ENCODE measurements at places on chromosomes 7 and 10.

GRCh38 chr10:88045096-88045495, 181.7 kb downstream of the PTEN start:
- DNase-seq, result no peak

DNA sequence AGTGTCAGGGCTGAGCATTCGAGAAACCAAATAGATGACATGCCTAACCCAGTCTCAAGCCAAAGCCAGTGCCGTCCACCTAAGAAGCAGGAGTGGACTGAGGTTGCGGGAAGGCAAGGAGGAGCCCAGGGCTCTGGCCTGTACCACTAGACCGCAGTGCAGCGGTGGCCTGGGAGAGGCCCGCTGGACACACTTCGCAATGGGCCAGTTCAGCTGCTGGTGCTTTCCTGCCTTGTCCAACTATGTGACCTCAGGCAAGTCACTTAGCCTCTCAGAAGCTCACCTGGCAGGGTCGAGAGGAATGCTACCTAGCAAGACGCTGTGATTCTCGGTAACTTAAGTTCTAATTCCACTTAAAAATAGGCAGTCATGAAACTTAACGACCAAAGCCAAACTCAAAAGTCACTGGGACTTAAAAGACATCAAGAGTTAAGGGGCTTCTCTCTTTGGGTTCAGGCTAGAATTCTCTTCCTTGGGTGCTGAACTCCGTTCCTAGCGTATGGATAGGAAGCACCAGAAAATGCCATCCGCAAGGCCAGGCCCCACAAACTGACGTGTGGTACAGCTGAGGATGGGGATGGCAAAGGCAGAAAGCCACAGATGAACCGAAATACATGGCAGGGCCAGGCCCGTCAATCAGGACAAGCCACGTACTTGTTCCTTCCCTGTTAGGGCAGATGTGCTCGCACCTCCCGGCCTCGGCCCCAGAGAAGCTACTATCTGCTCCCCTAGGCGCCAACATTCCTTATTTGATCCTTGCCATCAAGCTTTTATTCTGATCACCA, 34.2 kb downstream of the CTBP2 start:
- DNase-seq, result no peak

GRCh38 chr7:27148756-27149641, 1.4 kb upstream of the HOXA6 start:
- peak; percentile 56 for DNase-seq

DNA sequence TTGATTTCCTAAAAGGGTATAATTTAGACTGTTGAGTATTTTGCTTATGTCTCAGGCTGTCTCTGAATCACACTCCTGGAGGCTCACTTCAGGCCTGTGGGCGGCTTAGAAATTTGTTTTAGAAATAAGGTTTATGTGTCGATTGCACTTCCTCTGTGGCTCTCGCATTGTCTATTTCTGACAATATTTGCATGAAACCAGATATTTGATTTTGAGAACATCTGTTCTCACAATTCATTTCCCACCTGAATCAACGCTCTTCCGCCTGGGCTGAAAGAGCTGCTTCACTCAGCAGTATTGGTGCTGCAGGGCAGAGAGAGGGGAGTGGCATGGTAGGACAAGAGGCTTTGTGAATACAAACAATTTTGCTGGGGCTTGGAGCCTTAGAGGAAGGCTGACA, 262.0 kb downstream of the ADRA2A start:
- no peak for DNase-seq

- peak; percentile 25 for DNase-seq
These were observed 37.9 kb downstream of the ELFN1 start for GRCh38 chr7:1707756-1708595.

- DNase-seq, result no peak
These were observed 70.5 kb upstream of the KCTD7 start for GRCh38 chr7:66558201-66558641.

DNA sequence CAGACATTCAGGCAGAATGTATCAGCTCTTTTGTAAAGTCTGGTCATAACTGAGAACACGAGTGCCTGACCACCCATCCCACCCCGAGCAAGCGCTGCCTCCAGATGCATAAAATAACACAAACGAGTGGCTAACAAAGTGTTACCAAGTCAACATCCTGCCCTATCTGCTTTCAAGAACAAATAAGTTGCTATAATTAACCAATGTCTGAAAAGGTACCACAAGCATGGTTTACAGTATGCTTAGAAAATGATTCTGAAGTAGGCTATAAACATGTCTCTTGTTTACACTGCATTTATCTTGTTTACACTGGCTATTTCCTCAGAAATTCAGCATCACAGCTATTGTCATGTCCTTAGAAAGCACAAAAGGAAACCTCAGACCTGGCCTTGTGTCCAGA, 49.5 kb downstream of the PIK3AP1 start:
- no peak for DNase-seq

DNA sequence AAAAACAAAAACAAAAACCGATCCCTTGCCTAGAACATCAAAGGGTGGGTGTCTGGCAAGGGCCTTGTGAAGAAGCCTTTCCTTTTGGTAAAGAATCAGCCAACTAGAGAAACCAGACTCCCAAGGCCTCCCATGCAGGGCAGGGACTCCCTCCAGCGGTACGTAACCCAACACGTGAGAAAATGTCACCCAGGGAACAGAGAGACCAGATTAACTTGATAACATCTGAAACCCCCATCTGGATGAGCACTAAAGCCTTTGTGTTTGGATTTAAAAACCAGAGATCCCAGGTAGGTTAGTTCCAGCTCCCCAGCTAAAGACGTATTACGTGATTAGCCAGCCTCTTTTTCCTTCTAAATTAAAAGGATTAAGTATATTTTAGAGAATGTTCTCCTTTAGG, 3.0 kb upstream of the HABP2 start:
- no peak for DNase-seq

DNA sequence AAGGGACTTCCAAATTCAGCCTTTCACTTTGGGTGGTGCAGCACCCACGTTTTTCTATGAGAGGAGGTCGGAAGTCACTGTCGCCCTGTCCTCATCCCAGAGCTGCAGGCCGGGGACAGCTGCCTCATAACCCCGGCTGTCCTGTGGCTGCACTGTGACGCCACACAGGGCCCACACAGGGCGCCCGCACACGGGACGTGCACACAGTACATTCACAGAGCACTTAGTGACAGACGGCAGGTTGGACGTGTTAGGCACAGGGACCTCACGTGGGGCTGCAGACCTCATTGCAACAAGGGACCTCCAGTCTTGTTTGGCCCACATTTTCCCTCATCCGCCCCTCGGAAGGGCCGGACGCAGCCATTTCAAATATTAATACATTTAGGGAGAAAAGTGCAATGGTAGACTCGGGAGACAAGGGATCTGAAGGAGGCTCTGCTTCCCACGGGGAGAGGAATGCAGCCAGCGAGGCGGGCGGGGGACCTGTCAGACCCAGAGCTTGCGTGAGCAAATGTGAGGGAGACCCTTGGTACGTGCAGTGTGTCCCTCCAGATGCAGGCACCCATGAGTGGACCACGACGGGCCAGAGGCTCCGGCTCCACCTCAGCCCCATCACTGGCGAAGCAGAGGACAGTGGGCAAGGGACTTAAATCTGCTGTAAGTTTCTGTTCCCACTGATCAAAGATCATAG, 86.7 kb downstream of the VOPP1 start:
- DNase-seq, result no peak

GRCh38 chr7:44607141-44608068, 978 bp downstream of the OGDH start:
- DNase-seq, result no peak

GRCh38 chr7:16347066-16347826, 74.1 kb downstream of the CRPPA start:
- no peak for DNase-seq

DNA sequence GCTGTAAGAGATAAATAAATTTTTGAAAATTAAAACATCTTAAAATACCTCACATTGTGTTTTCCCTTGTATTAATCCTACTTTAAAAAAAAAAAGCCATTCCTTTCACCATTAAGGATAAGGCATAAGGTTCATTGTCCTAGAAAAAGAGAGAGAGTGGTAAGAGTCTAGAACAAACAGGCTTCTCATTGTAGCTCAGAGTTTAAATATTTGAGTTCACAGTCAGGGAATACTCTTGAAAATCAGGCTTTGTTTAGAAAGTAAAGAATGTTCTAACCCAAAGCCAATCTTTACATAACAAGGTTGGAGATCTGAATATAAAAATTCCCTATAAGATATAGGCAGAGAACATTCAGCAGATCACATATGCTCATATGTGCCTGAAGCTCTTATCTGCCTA, 40.2 kb upstream of the TES start:
- no peak for DNase-seq

- DNase-seq, result no peak
These were observed 67.5 kb downstream of the ATXN7L1 start for GRCh38 chr7:105808703-105809590.

- no peak for DNase-seq
These were observed 25.8 kb upstream of the ADRB1 start for GRCh38 chr10:114017873-114018272.

DNA sequence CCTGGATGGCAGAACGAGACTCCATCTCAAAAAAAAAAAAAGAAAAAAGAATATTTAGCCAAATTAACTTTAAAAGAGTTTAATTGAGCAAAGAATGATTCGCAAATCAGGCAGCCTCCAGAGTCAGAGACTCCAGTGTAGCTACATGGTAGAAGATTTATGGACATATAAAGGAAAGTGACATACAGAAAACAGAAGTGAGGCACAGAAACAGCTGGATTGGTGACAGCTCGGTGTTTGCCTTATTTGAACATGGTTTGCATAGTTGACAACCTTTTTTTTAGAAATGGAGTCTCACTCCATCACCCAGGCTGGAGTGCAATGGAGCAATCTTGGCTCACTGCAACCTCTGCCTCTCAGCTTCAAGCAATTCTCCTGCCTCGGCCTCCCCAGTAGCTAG, 35.2 kb upstream of the TNS3 start:
- no peak for DNase-seq

GRCh38 chr10:97870990-97871389, 21.3 kb downstream of the GOLGA7B start:
- DNase-seq, result no peak
